GM03348 (cell line): ENCODE measurements at places on chromosomes 2 and 18.

GRCh38 chr18:50447952-50448351, 73.1 kb downstream of the SKA1 start:
- no peak for DNase-seq

DNA sequence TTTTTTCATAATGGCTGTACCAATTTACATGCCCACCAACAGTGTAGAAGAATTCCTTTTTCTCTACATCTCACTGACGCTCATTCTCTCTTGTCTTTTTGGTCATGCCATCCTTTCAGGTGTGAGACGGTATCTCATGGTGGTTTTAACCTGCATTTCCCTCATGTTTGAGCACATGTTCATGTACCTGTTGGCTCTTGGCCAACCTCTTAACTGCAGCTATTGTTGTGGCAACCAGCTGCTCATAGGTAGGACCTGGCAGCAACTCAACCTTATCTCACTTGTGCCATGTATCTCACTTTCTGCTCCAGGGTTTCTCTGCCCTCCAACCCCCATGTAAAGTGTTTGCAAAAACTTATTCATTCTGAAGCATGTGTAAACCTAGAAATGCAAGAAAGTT, 167.5 kb downstream of the UPP2 start:
- no peak for DNase-seq

GRCh38 chr2:157891643-157892041, 15.5 kb upstream of the ACVR1 start:
- DNase-seq: no peak

- no peak for DNase-seq
These were observed 40.9 kb downstream of the BABAM2 start for GRCh38 chr2:27931361-27931950.

GRCh38 chr18:58362027-58362575, 266.8 kb downstream of the ALPK2 start:
- peak; percentile 86 for DNase-seq

DNA sequence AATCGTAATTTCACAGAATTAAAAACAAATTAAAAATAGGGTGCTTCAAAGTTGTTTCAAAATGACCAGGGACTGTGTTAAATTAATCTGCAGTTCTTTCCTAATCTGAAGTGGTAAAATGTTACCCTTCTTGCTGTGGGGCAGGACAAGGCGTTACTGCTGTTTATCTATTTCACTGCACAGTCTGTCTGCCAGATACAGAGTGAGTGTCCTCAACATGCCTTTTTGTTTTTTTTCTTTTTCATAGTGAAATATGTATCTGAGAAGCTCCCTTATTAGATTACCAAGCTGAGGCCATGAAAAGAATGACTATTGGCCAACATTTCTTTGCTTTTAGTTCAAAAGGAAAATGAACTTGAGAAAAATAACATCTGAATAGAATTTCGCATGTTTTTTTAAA, 38.0 kb downstream of the KCTD1 start:
- peak; percentile 29 for DNase-seq

DNA sequence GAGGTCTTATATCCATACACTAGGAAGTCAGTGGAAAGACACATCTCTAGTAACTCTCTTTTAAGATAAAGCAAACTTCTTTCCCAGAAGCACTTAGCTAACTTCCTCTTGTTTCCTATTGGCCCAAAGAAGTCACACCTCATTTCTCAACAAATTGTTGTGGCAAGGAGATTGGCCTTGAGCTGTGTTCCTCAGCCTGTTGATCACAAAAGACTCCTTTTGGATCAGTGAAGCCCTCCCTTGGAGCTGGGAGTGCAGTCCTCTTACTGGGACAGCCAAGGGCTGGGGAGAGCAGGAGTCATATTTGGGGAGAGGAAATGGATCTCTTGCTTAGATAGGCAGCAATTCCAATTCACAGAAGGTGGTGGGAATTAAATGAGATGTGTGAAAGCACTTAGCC, 51.2 kb upstream of the DAPL1 start:
- DNase-seq: no peak
